ENCODE measurements at places on chromosomes 11 and 22.

- peak; percentile 100 for DNase-seq
These were observed at the start of gene MRTFA for GRCh38 chr22:40636380-40637182. Gene MRTFA (minus strand): TSS chr22:40636719.

- DNase-seq: no peak
These were observed 53.7 kb upstream of the SPTBN2 start for GRCh38 chr11:66782726-66783125.

DNA sequence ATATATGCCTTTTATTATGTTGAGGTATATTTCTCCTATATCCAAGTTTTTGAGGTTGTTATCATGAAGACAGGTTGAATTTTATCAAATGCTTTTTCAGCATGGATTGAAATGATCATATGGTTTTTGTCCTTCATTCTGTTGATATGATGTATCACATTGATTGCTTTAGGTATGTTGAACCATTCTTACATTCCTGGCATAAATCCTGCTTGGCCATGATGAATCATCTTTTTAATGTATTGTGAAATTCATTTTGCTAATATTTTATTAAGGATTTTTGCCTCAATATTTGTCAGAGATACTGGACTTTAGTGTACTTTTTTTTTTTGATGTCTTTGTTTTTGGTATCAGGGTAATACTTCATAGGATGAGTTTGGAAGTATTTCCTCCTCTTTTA lies 283.8 kb upstream of the C11orf87 start:
- DNase-seq: peak; percentile 19

DNA sequence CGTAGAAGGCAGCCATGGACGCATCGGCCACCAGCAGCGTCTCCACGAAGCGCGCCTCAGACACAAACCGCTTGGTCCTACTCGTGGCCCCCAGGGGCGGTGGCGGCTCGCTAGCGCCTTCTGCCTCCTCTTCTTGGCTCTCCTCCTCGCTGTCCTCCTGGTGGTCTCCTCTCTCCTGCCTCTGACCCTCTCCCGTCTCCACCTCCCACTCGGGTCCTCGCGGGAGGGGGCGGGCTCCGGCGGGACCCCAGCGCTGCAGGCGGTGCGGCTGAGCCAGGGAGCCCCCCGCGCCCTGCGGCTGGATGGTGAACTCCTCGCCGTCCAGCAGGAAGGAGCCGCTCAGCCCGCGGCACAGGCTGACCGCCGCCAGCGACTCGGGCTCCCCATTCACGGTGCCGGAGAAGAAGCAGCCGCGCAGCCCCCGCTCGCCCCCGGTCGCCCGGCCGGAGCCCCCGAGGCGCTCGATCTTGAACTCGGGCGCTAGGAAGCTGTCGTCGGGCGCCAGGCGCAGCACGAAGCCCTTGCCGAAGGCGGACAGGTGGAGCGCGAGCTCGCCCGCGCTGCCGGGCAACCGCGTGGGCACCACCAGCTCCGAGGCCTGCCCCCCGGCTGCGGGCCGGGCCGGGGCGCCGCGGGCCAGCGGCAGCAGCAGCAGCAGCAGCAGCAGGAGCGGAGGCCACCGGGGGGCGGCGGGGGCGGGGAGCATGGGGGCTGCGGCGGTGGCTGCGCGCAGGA lies 661 bp downstream of the ADAMTS8 start:
- peak; percentile 61 for DNase-seq

DNA sequence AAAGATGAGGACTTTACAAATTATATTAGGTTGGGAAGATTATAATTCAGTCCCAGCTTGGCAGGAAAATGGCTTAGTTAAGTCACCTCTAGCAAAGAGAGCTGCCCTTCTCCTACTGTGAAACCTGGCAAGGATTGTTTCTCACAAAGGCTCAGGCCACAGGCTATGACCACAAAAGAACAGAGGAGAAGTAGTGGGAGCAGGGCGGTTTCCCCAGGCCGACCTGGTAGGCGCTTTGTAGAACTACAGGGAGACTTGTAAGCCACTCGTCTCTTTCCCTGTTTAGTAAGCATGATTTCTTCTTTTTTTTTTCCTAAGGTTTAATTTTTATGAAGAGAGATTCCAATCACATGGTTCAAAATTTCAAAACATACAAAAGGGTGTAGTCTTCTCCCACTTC lies 4.6 kb downstream of the SNAP29 start:
- DNase-seq: no peak

DNA sequence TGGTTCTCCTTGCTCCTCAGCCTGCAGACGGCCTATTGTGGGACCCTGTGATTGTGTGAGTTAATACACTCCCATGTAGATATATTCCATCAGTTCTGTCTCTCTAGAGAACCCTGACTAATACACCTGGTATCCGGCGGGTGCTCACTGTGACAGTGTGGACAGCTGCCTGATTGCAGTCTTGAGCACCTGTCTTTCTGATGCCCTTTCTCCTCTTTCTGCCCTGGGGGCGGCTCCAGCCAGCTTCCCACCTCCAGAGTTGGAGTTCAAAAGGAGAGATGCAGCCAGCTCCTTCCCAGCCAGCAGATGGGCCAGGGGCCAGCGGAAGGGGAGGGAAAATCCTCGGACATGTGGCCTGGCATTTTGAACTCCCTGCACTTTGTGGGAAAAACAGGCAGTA lies 15.0 kb downstream of the SMIM38 start:
- no peak for DNase-seq

- no peak for DNase-seq
These were observed 93.2 kb downstream of the PLEKHA7 start for GRCh38 chr11:16921019-16921418.

DNA sequence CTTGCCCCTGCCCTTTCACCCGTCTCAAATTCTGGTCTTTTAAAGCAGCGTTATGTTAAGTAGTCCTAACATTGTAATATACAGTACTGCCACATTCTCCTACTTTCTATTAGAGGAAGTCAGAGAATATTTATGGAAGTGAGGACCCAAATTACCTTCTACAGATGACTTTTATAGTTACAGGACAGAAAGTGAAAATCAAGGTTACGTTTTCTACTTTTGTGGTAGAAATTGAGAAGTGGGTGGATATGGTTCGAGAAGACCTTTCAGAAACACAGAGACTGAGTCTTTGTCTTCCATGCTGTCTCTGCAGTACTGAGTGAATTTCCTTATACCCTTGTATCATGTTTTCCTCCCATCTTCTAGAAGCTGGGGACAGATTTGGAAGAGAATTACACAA lies 17.1 kb downstream of the SC5D start:
- DNase-seq: no peak

DNA sequence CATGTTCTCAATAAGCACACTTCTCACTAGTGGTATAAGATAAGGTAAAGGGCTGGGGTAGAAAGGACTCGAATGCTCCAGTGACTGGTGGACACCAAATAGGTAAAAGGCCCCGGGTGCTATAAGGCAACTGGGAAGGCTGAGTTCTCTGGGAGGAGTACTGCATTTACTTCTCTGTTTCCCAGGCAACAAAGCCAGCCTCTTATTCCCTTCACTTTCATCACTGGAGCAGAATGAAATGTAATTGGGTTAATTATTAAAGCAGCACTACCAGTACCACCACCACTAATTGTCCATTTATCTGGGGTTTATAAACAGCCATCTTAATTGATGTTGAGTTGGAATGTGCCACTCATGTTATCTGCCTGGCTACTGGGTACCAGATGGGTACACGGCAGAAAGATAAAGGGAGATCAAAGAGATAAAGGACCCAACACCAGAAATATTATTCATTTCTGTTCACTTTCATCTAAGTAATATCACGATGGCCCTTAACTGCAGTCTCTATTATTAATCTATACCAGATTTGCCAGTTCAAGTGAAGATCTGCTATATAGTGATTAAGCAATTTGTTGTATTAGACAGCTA lies 94.4 kb upstream of the CHRM4 start:
- DNase-seq: no peak

DNA sequence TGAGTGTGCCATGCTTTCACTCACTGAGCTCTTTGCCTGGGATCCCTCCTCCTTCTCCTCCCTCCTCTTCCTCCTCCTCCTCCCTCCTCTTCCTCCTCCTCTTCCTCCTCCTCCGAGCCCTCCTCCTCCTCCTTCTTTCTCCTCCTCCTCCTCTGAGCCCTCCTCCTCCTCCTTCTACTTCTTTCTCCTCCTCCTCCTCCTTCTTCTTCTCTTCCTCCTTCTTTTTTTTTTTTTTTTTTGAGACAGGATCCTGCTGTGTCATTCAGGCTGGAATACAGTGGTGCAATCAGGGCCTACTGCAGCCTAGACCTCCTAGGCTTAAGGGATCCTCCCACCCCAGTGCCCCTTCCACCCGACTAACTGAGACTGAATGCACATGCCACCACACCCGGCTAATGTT lies 62.3 kb downstream of the DEUP1 start:
- no peak for DNase-seq

- DNase-seq: no peak
These were observed 34.3 kb downstream of the PRR5L start for GRCh38 chr11:36330411-36330810.

DNA sequence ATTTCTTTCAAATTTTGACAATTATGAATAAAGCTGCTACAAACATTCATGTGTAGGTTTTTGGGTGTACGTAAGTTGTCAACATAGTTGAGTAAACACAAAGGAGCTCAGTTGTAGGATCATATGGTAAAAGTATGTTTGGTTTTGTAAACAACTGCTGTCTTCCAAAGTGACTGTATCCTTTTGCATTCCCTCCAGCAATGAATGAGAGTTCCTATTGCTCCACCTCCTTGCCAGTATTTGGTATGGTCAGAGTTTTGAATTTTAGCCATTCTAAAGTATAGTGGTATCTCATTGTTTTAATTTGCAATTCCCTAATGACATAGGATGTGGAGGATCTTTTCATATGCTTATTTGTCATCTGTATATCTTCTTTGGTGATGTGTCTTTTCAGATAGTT lies 28.0 kb upstream of the PHOX2A start:
- no peak for DNase-seq

DNA sequence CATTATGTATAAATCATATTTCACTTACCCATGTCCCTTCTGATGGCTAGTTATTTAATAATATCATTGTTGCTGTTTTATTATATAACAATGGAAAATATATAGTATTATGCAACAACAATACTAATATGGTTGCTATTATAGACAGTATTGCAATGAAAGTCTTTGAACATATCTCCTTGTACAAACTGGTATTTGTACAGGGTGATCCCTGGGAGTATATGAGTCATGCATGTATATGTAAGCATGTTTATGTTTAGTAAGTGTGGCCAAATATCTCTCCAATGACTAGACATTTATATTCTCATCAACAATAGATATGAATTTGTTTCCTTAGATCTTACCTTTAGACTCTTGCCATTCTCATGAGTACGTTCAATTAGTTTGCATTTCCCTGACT lies 55.9 kb downstream of the KCNC1 start:
- DNase-seq: peak; percentile 82

- DNase-seq: no peak
These were observed 459.9 kb downstream of the OPCML start for GRCh38 chr11:133072378-133072777.

GRCh38 chr11:107017433-107018218 lies 650 bp downstream of the GUCY1A2 start:
- no peak for DNase-seq

- no peak for DNase-seq
These were observed 98.3 kb downstream of the PTPRJ start for GRCh38 chr11:48078689-48079088.

DNA sequence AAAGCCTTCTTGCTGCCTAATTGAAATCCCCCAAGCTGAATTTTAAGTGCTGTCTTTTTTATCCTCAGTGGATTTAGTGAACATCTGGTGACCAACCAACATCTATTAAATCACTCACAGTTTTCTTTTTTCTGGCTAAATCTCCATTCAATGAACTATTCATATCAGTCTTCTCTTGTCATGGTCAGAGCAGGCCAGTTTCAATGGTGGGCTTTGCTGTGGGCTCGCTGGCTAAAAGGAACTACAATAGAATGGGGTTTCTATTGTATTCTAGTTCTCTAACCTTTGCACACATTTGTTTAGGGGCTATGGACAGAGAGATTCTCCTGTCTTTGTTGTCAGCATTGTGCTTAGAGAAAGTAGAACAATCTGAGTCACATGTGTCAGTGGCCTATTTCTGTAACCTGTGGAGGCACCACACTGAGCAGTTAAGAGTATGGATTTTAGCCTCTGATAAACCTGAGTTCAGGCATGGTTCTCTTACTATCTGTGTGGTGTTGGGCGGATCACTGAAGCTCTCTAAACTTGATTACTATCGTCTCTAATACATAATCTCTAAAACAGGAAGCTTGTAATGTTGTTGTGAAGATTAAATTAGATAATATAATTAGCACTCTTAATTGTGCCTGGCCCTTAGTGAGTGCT lies 94.2 kb upstream of the CADM1 start:
- DNase-seq: no peak

DNA sequence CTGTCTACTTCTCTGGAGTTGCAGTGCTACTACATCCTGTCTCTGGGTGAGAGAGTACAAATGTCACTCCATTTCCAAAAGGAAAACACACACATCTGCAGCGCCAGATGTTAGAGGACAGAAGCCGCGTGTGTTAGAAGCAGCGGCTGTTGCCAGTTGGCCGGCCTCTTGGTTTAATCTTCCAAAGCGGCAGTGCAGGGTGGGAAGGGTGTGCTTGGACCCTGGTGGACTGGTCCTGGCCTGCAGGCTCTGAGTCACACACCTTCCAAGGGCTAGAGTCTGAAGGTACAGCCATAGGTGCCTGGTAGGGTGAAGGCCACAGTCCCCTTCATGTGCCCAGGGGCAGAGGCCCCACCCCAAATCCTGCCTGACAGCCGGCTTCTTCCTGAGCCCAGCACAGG lies 99.8 kb downstream of the CTTN start:
- DNase-seq: no peak

DNA sequence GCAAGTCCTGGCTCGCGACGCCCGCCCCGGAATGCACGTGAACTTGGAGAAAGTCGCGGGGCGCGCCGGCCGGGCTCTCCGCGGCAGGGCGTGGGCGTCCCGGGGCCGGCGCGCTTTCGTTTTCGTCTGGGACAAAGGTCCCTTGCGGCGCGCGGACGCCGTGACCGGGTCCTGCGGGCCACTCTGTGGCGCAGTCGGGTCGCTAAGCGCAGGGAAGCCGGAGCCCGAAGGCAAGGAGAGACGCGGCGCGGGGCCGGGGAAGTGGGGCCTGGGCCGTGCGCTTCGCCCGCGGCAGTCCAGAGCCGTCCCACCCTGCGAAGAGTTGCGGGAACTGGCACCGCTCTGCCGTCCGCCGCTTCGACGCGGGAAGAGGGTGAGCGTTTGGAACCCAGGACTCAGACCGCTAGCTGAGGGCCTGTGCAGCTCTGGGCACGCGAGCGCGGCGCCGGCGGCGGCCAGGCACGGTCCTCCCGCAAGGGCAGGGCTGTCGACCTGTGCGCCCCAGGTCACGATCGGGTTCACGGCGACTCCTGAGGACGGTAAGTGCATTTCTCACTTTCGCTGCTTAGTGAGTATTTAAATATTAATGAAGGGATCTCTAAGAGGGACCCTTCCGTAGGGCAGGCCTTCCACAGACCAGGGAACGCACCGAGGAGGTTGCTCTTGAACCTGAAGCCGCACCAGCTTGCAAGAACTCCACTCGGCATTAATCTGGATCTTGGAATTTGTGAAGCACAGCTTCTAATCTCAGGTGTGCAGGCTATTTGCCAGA lies 78.0 kb upstream of the PPARA start:
- DNase-seq: peak; percentile 80
